ENCODE measurements at places on chromosomes 11 and 22.

- no peak for DNase-seq
Observed at GRCh38 chr11:50187220-50187619, 154.5 kb downstream of the OR4C45 start.

- DNase-seq = peak; percentile 95
Observed at GRCh38 chr11:35165423-35166368, 26.7 kb downstream of the CD44 start.

DNA sequence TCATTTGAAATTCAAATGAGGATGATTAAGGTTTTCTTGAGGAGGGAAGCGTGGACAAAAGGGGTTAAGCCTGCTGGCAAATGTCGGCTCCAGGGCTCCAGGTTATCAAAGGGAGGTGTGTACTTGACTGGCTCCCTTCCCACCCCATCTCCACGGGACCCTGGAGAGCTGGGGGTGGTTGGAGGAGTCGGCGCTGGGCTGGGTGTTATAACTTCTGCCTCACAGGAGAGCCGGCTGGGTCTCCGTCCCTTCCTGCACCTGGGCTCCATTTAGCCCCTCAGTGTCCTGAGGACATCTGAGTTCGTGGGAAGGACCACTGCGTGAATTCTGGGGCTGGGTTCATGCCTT is 15.6 kb downstream of the POU2F3 start:
- no peak for DNase-seq

- DNase-seq = no peak
Observed at GRCh38 chr22:40326905-40327735, 19.2 kb upstream of the ADSL start.

DNA sequence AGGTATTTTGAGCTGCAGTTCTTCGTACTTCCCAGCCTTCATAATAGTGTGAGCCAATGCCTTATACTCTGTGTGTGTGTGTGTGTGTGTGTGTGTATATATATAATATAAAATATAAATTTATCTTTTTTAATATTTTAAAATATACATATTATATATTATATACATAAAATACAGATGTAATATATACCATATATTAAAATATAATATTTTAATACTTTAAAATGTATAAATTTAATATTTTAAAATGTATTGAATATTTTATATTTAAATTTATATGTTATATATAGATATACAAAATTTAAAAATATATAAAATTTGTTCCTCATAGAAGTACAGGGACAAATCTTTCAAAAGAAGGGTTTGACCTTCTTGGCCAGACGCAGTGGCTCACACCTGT is 53.7 kb upstream of the CARD18 start:
- no peak for DNase-seq

DNA sequence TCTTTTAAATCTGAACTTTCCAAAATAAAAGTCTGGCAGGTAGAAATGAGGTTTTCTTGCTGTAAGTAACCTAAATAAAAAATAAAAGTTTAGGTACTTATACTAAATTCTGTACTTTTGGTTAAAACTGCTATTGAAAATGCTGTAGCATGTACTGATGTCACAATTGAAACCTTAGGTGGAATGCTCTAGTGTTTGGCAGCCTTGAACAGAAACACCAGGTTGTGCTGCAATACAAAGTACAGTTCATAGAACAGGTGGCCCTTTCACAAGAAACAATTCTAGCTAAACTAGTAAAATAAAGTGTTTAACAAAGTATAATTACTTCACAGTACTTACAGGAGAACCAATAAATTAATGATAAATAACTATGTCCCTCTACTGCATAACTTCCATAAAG is 25.1 kb downstream of the NPAT start:
- no peak for DNase-seq

DNA sequence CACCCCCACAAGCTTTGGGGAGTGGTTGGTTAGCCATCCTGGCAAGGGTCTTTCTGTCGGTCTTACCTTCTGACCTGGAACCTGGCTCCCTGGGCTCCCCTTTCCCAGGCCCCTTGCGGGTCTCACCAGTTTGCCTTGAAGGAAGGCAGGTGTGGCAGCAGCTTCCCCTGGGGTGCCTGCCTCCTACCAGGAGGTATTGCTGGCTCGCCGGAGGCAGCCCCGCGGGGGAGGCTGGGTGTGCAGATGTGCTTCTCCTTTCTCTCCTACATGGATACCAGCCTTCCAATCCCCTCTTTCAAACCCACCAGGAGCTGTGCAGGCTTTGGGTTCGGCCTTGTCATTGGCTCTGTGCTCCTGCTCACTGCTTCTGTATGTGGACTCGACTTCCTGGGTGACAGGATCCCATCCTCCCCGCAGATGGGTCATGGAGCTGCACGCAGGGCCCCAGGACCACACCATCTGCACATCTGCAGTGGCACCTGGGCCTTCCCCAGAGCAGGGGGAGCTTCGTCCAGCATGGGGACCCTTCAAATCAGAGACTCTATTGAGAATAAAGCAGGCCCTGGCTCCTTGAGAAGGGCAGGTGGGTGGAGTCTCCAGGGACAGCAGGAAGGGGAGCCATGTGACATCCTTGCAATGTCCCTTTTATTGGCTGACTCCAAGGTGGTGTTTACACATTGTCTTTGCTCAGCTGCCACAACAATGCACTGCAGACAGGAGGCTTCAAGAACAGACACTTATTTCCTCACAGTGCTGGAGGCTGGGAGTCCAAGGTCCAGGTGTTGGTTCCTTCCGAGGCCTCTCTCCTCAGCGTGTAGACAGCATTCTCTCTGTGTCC is 592.0 kb downstream of the BRD1 start:
- no peak for DNase-seq

DNA sequence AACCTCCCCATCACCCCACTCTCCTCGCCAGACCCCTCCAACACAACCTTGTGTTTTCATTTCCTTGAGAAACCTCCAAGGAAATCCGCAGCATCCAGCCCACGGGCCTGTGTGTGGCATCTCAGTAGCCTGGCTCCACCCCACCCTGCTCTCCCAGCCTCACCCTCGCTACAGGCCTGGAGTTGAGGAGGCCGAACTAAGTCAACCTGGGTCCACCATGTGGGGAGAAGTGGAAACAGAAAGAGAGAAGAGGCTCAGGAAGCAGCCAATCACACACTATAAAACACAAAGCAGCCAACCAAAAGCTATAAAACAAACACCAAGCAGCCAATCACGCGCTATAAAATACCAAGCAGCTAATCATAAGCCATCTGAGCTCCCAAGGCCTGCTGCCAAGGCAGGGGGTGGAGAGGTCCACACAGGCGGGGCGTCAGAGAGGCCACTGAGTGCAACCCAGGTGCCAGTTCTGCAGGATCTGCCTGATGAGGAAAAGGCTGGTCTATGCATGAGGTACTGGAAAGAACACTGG is 72.0 kb downstream of the MICAL3 start:
- no peak for DNase-seq

- peak; percentile 79 for DNase-seq
Observed at GRCh38 chr22:40728731-40729189, 49.5 kb downstream of the MCHR1 start.

DNA sequence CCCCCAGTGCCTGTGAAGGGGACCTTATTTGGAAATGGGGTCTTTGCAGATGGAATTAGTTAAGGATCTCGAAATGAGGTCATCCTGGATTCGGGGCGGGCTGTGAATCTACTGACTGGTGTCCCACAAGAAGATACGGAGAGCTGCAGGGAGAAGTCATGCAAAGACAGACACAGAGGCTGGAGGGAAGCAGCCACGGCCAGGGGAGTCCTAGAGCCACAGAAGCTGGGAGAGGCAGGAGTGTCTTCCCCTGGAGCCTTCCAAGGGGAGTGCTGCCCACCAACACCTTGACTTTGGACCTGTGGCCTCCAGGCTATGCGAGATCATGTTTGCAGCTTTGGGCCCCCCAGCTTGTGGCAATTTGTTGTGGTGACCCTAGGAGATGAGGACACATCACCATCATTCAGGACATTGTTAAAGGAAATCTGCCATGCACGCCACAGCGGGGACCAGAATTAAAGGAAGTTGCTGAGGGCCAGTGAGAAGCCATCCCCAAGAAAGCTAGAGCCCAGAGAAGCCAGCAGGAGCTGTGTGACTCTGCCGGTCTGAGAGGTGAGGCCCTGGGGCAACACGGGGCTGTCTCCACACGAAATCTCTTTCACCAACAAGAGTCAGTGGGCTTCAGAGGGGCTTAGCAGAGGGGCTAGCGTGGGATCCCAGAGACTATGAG is 434.7 kb downstream of the BRD1 start:
- DNase-seq = no peak

DNA sequence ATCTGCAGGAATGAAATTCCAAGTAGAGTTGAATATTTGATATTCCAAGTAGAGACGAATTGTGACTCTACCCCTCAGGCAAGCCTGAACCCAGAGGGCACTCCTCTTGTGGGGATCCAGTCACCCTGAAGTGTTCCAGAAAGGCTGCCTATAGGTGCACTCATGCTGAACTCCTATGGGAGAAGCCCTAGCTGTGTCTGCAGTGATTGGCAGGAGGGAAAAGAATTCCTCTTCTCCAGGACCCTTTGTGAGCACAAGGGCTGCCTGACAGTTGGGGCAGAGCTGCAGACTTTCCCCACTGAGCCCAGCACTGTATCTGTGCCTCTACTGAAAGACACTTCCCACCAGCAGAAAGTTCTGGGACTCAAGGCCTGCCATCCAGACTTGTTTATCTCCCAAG is 35.0 kb downstream of the BBOX1 start:
- no peak for DNase-seq

DNA sequence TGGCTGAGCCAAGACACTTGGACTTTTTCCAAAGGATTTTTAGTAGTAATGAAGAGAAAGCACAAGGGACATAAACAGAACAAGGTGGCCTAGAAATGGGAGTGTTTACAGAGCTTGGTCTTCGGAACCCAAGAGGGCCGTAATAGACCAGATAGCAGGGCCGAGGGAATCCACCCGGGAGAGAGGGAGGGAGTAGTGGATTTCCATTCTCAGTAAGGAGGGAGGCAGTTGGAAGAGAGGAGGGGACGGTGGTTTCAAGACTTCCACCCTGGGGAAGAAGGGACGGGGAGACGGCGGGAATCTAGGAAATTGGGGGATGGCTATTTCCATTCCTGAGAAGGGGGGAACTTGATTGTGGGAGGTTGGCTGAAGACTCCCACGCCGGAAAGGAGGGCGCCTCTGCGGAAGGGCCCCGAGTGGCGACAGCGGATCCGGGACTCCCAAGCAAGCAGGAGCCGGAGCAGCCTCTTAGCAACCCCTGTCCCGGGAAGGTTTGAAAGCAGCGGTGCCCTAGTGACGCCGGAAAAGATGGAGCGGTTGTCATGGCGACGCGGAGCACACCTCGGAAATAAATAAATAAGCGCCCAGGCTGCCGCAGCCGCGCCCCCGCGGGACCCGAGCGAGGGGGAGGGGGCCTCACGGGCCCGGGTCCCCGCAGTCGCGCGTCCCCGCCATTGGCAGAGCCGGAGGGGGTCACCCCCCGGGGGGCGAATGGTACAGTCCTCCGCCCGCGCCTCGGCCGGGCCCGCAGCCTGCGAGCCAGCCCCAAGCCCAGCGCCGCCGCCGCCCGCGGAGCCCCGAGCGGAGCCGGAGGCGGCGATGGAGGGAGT is 31.6 kb downstream of the EIF3F start:
- peak; percentile 78 for DNase-seq

GRCh38 chr22:47193606-47194329 is 431.3 kb downstream of the TBC1D22A start:
- no peak for DNase-seq

DNA sequence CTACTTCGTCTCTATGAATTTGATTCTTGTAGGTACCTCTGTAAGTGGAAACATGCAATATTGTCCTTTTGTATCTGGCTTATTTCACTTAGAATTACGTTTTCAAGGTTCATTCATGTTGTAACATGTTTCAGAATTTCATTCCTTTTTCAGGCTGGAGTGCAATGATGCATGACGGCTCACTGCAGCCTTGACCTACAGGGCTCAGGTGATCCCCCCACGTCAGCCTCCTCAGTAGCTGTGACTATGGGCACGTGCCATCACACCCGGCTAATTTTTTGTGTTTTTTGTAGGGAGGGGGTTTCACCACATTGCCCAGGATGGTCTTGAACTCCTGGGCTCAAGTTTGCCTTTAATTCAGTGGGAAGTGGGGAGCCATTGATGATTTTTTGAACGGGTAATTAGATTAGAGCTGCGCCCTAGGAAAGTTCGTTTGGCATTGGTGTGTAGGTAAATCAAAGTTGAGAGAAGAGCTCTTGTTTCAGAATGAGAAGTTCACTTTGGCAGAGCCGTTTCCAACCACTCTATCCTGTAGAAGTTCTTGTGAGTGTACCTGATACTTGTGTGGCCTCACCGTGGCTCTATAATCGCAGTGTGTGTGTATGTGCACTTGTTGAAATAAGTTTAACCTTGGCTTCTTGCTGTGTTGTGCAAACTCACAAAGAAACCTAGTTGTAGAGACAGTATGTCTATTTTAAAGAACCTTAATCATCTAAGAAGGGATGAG is 115.9 kb downstream of the NAV2 start:
- no peak for DNase-seq

DNA sequence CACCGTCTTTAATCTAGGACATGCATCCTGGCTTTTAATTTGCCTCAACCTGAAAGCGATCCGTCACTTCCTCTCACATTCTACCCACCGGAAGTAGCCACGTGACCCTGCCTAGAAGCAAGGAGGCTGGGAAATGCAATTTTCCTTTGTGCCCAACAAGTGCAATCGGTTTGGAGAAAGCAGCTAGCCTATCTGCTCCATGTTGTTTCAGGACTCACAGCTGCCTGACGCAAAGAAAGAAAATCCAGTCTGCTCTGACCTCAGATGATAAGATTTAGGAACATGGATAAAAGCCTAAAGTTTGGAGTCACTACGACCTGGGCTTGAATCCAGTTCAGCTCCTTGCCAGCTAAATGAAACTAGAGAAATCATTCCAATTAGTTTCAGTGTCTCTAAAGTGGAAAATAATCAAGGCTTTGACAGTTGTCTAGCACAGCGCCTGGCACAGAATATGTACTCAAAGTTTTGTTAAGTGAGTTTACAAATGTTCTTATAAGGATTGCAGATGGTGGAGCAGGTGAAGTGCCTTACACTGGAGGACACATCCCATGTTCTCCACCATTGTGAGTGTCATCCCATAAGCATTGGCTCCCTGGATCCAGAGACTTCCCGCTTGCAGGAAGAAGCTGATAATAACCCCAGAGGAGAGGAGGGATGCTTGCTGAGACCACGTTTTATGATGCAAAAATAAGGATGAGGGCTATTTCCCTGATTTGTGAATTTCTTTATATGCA is 553.7 kb downstream of the MN1 start:
- no peak for DNase-seq

GRCh38 chr11:14698771-14699170 is 55.2 kb downstream of the PDE3B start:
- DNase-seq = no peak

DNA sequence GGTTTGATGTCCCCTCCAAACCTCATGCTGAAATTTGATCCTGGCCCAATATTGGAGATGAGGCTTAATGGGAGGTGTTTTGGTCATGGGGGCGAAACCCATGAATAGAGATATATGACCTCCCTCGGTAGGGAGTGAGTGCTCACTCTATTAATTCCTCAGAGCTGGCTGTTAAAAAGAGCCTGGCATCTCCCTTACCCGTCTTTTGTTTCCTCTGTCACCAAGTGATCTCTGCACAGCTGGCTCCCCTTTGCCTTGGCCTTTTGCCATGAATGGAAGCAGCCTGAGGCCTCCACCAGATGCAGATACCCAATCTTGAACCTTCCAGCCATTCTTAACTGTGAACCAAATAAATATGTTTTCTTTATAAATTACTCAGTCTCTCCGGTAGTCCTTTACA is 4.5 kb upstream of the CCDC81 start:
- no peak for DNase-seq

- DNase-seq = no peak
Observed at GRCh38 chr11:30521297-30522071, 64.7 kb downstream of the MPPED2 start.

GRCh38 chr11:57746920-57747319 is 4.7 kb downstream of the BTBD18 start:
- no peak for DNase-seq
